ENCODE measurements at places on chromosomes 1 and 21.

DNA sequence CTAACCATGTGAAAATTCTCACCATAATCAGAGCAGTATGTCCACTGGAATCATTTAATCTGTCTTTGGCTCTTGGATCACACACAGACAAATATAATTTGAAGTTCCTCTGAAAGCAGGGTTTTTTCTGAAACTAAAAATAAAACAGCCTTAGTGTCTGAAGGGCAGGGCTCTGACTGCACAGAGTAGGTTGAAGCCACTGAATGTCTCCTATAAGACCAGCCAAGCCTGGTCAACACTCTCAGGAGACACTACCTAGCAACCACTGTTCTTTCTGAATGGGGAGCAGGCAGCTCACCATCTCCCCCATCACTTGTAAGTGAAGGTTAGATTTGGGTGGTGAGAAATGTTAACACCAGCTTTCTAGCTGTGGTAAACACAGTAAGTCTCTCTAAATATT, 16.1 kb upstream of the TMEM183A start:
- no peak for DNase-seq

DNA sequence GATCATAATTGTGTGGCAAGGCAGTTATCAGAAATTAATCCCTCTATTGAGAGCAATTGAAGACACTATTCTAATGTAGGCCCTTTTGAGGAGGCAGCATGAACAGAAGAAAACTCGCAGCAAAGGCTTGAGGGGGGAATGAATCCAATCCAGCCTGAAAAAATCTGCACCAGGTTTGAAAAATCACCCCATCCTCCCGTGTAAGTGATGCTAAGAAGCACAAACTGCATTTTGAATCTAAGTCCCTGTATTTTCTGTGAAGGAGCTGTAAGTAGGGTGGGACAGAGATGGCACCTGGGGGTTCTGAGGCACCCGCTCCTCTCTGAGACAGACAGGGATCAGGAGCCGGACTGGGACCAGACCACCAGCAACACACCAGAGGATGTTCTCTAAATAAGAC, at the start of gene CRB1:
Gene CRB1, plus strand, starts transcription at position 241 of the 400 bp plus-strand sequence. CDS start 161 bp downstream, outside the sequence.
- no peak for DNase-seq

GRCh38 chr1:92832537-92833114, 786 bp downstream of the RPL5 start:
- no peak for DNase-seq

GRCh38 chr1:184755226-184756065, 788 bp upstream of the EDEM3 start:
- no peak for DNase-seq

GRCh38 chr21:44986471-44987291, 46.9 kb downstream of the SLX9 start:
- DNase-seq, result no peak

- DNase-seq, result no peak
Observed at GRCh38 chr1:25648681-25649440, 32.3 kb downstream of the MAN1C1 start.
